ENCODE measurements at places on chromosomes 3 and 15. TPM values are rescaled to one million over a fixed set of nuclear protein-coding genes. Genes with fewer than 3 reads are reported as not detected.

- H3K4me3 ChIP-seq, result no peak overlapping the region
- H3K27ac ChIP-seq, result peak overlapping the region; percentile 98
- H3K27me3 ChIP-seq, result no peaks in the 10 kb centered on the region
- peak; percentile 69 for DNase-seq
- peaks cover 49% of the 10 kb centered on the region for H3K4me1 ChIP-seq
Measured at GRCh38 chr3:195259154-195259474, 11.8 kb downstream of the XXYLT1 start.

The KBTBD13 gene
- total RNA-seq, result not detected

- H3K4me1 ChIP-seq, result no peaks in the 10 kb centered on the region
- no peak overlapping the region for H3K27ac ChIP-seq
- no peaks in the 10 kb centered on the region for H3K27me3 ChIP-seq
- DNase-seq, result no peak
- H3K36me3 ChIP-seq, result no peaks in the 10 kb centered on the region
Measured at GRCh38 chr3:190554197-190554596, 40.3 kb downstream of the IL1RAP start.

The MTHFS gene
- 9.9 TPM for total RNA-seq

DNA sequence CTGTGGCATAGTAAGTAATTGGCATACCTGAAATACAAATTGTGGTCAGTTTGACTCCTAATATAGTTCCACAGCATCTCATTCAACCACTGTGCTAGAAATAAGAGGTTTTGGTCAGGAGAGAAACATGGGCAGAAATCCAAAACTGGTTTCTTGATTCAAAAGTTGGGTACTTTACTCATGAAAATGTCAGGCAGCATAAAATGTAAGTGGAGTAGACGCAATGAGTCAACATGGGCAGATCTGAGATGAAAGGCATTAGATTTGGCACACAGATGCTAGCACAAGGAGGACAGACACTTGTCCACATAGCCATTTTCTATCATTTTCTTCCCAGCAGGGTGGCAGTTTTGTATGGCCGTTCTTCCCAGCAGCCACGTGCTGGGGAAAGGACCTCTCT, 255.8 kb upstream of the CDIN1 start:
- H3K36me3 ChIP-seq, result no peaks in the 10 kb centered on the region
- H3K27me3 ChIP-seq, result no peaks in the 10 kb centered on the region
- no peak overlapping the region for H3K4me3 ChIP-seq
- H3K4me1 ChIP-seq, result no peaks in the 10 kb centered on the region
- DNase-seq, result no peak
- no peak overlapping the region for H3K27ac ChIP-seq

The FAM3D gene
- total RNA-seq, result not detected

DNA sequence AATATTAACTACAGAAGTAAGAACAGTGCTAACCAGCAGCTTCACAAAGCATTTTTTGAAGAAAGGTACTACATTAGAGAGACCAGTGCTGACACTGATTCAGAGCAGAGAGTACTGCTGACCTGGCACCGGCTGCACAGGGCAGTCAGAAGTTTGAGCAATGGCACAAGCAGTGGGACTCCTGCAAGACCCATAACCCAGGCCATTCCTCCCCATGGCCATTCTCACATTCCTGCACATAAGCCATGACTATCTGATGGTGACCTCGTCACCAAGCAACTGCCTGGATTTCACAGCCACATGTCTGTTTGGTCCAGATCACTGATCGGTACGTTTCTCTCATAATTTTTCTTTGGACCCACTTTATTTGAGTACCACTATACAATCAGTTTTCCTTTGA, 88.7 kb downstream of the GPR156 start:
- H3K27ac ChIP-seq, result no peak overlapping the region
- H3K36me3 ChIP-seq, result no peaks in the 10 kb centered on the region
- H3K27me3 ChIP-seq, result no peaks in the 10 kb centered on the region
- no peak overlapping the region for H3K4me3 ChIP-seq

DNA sequence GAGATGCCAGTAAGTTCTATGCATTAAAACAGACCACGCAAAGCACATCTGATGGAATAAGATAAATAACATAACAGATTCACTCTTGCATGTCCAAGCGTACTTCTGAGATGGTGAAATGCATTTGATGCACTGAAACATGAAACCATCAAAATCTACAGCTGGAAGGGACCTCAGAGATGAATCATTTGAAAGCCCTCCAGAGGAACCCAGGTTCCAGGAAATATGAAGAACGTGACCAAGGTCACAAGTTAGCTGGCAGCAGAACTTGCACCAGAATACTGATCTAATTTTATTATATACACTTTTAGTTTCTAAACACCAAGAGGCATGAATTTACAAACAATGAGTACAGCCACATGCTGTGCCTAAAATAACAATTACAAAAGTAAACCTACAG, 957.1 kb downstream of the FHIT start:
- no peak overlapping the region for H3K4me3 ChIP-seq
- no peaks in the 10 kb centered on the region for H3K27me3 ChIP-seq
- H3K27ac ChIP-seq, result no peak overlapping the region
- H3K4me1 ChIP-seq, result no peaks in the 10 kb centered on the region
- DNase-seq, result no peak

The STRA6 gene
- total RNA-seq, result not detected

The ATP13A5 gene
- total RNA-seq, result not detected

GRCh38 chr15:49645941-49646340, 25.1 kb downstream of the DTWD1 start:
- no peak overlapping the region for H3K4me3 ChIP-seq
- no peaks in the 10 kb centered on the region for H3K4me1 ChIP-seq
- H3K36me3 ChIP-seq, result no peaks in the 10 kb centered on the region
- H3K27me3 ChIP-seq, result no peaks in the 10 kb centered on the region

- H3K36me3 ChIP-seq, result no peaks in the 10 kb centered on the region
- no peak overlapping the region for H3K27ac ChIP-seq
- DNase-seq, result no peak
- peaks cover 19% of the 10 kb centered on the region for H3K27me3 ChIP-seq
Measured at GRCh38 chr3:65277798-65278197, 590.0 kb upstream of the ADAMTS9 start.

DNA sequence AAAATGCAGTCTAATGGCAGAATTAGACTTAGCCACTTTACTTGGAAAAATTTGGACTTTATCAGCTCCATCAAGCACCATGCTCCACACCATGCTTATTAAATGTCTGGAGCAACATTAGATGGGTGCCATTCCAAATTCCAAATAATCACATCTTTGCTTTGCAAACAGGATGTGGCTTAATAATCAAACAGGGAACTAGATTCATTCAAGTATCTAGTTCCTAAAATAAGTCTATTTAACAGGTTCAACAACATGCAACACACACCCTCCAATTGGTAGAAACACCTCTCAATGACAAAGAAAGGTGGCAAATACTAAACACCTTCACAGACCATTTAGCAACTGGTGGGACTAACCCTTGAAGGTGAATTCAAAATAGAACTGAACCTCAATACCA, 3.5 kb downstream of the HEXA start:
- H3K4me3 ChIP-seq, result no peak overlapping the region
- no peaks in the 10 kb centered on the region for H3K36me3 ChIP-seq
- H3K27me3 ChIP-seq, result no peaks in the 10 kb centered on the region
- DNase-seq, result no peak
- H3K27ac ChIP-seq, result no peak overlapping the region

- H3K36me3 ChIP-seq, result no peaks in the 10 kb centered on the region
- H3K27me3 ChIP-seq, result no peaks in the 10 kb centered on the region
- H3K4me3 ChIP-seq, result no peak overlapping the region
- no peak for DNase-seq
Measured at GRCh38 chr3:19226479-19226878, 78.2 kb downstream of the KCNH8 start.

The SV2B gene
- not detected for total RNA-seq

The TLR9 gene
- not detected for total RNA-seq

- no peaks in the 10 kb centered on the region for H3K27me3 ChIP-seq
- H3K27ac ChIP-seq, result no peak overlapping the region
- H3K36me3 ChIP-seq, result no peaks in the 10 kb centered on the region
- peaks cover 14% of the 10 kb centered on the region for H3K4me1 ChIP-seq
Measured at GRCh38 chr15:66855041-66855440, 153.0 kb downstream of the SMAD6 start.

- H3K4me1 ChIP-seq, result no peaks in the 10 kb centered on the region
- no peak for DNase-seq
- H3K36me3 ChIP-seq, result no peaks in the 10 kb centered on the region
- no peak overlapping the region for H3K4me3 ChIP-seq
- H3K27me3 ChIP-seq, result no peaks in the 10 kb centered on the region
- H3K27ac ChIP-seq, result no peak overlapping the region
Measured at GRCh38 chr3:8954938-8955763, 8.1 kb downstream of the RAD18 start.

- peak overlapping the region; percentile 86 for H3K4me3 ChIP-seq
- DNase-seq, result peak; percentile 48
- H3K36me3 ChIP-seq, result no peaks in the 10 kb centered on the region
- no peaks in the 10 kb centered on the region for H3K27me3 ChIP-seq
Measured at GRCh38 chr3:136193278-136194054, 2.7 kb downstream of the MSL2 start.

Measured in endothelial cell of umbilical vein (primary cell).